Activated CD4-positive, CD25-positive, alpha-beta regulatory T cell (primary cell): ENCODE measurements at places on chromosomes 3 and 15.

GRCh38 chr3:66554178-66554577, 53.4 kb upstream of the LRIG1 start:
- no peak for DNase-seq

DNA sequence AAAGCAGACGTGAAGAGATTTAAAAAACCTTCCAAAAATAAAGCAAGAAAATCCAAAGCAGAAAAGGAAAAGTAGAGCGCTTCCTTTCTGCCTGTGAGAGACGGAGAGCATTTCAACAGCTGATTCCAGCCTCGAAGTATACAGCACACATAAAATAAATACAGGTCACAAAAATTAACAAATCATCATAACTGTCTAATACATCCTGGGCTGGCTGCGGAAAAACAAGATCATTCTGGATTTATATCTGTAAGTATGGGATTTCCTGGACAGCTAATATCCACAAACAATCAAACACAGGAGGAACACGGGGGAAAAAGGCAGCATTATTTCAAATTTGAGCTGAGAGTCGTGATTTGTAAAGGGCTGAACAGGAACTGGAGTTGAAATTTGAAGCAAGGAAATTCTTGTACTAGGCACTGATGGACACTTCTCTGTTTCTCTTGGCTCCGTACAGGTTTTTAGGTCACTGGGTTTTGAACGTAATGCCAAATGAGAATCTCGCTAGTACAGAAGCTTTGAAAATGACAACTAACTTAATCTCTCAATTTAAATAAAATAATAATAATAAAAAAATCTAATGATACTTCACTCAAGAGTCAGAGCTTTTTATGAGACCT, 577.7 kb downstream of the FOXP1 start:
- DNase-seq, result no peak

GRCh38 chr3:170660139-170660538, 74.3 kb upstream of the SLC7A14 start:
- DNase-seq, result no peak

DNA sequence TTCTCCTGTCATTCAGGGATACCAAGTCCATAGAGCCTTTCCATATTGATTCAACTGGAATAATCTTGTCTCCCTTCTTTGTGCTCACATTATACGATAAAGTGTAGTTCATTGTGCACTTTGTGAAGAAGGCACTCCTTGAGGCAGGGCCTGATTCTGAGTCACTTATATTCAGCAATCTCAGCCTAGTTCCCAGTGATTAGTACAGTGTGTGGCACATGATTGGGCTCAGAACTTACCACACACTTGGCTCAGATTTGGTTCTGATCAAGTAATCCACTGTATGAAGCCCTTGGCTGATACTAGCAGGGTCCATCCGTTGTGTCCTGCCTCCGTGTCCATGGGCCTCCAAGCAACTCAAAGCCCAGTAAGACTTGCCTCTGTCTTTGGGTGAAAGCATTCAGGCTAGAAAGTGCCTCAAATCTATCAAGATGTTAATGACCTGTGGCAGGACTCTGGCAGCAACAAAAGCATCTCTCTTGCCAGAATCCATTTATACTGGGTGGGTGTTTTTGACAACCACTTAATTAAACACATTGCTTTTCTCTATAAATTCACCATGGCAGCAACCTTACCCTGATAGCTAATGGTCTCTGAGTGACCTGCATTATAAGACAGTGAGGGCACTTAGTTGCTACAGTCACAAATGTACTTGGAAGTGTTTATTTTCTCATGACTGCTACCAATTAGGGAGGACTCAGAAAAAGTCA, 51.3 kb downstream of the TPRG1 start:
- DNase-seq, result no peak

GRCh38 chr15:51232581-51232980, 105.8 kb downstream of the CYP19A1 start:
- DNase-seq, result no peak

GRCh38 chr3:113783463-113783862, 36.6 kb downstream of the ATP6V1A start:
- DNase-seq, result no peak

DNA sequence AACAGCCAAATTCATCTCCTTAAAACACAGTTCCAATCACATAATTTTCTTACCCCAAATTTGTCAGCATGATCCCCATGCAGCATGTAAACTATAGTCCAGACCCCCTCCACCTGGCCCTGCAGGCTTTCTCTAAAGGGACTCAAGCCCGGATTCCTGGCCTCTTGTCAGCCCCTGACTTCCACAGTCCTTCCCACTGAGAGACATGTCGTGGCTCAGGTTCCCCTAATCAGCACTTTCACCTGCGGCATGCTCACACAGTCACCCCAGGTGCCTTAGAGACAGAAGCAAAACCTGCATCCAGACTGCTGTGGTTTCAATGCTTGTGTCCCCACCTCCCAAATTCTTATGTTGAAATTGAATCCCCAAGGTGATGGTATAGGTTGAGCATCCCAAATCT, 372.7 kb upstream of the ATP10A start:
- no peak for DNase-seq

DNA sequence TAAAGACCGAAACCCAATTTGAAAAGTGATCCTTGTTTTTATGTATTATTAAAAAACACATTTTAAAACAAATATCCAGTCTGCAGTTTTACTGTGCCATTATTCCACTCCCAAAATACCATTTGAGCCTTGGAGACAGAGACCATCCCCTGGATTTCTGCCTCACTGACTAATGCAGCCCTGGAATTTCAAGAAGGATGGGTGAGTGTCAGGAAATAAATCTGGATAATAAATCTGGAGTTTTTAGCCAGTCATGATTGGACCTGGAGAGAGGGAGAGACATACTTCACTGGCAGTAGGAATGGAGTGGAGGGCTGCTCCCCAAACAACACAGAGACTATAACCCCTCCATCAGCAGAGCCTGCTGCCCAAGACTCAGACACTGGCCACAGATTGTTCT, 123.3 kb downstream of the MYLK start:
- DNase-seq, result no peak

- DNase-seq, result no peak
Measured at GRCh38 chr15:44275150-44275830, 13.2 kb upstream of the GOLM2 start.

- no peak for DNase-seq
Measured at GRCh38 chr3:45948311-45948781, 5.1 kb downstream of the CXCR6 start.

DNA sequence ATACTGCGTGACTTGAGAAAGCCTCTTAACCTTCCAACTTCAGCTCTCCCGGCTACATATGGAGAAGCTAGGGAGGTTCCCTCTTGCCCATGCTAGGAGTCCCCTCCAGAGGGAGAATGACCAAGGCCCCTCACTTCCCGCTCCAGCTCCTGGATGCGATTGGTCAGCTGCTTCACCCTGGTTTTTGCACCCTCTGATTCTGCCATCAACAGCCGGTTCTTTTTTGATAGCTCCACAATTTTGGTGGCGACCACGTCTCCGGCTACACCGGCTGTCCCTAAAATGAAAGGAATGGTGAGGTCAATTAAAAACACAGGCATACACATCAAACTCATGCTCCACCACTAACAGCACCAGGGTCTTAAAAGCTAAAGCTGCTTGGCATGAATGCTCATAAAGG, 20.6 kb downstream of the CCDC13 start:
- DNase-seq, result no peak
